Stimulated activated CD4-positive, alpha-beta T cell treated with anti-CD3 and anti-CD28 coated beads, TNF-alpha, amount 100 ng/mL, for 48 hours (primary cell): ENCODE measurements at places on chromosomes 5 and 9.

- no peak for DNase-seq
Observed at GRCh38 chr5:111742177-111742994, 14.6 kb downstream of the NREP start.

- no peak for DNase-seq
Observed at GRCh38 chr9:109497226-109498153, 617 bp downstream of the PTPN3 start.

- no peak for DNase-seq
Observed at GRCh38 chr9:111674319-111674718, 12.9 kb downstream of the GNG10 start.

- DNase-seq, result no peak
Observed at GRCh38 chr5:116068028-116068632, 16.7 kb upstream of the COMMD10 start.

- DNase-seq, result no peak
Observed at GRCh38 chr9:68728731-68729130, 23.7 kb downstream of the PIP5K1B start.

DNA sequence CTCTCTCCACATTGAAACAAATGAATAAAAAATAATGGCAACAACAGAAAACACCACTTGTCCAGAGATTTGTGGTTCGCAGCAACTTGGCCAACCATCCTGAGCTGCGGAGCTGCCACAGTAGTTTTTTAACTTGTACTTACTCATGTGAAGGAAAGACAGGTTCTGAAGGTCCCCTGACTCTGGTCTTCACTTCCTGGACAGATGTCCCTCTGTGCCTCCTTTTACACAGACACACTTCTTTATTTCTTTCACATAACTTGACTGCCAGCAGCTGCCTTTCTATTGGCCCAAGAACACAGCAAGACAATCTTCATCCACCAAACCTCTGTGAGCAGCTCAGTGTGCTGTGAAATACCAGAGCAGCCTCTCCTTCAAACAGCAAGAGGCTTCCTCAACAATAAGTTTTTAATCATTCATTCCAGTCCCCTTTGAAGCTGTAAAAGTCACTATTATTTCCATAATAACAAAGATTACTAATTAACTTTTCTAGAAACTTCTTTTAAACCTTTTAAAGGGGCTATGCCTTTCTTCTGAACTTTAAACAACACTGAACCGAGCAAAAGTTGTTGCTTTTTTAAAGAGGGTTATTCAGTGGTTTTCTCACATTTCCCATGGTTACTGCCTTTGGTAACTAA is 198.7 kb downstream of the NR2F1-AS1 start:
- DNase-seq, result no peak

- DNase-seq, result no peak
Observed at GRCh38 chr5:83433891-83434290, 37.7 kb upstream of the VCAN start.

- no peak for DNase-seq
Observed at GRCh38 chr5:135505973-135506372, 29.8 kb downstream of the NEUROG1 start.

- DNase-seq, result no peak
Observed at GRCh38 chr5:178462816-178463215, 127.4 kb downstream of the COL23A1 start.

GRCh38 chr5:37876943-37877342 is 37.1 kb upstream of the GDNF start:
- DNase-seq, result no peak

- DNase-seq, result no peak
Observed at GRCh38 chr5:169395136-169395535, 94.2 kb upstream of the SLIT3 start.

DNA sequence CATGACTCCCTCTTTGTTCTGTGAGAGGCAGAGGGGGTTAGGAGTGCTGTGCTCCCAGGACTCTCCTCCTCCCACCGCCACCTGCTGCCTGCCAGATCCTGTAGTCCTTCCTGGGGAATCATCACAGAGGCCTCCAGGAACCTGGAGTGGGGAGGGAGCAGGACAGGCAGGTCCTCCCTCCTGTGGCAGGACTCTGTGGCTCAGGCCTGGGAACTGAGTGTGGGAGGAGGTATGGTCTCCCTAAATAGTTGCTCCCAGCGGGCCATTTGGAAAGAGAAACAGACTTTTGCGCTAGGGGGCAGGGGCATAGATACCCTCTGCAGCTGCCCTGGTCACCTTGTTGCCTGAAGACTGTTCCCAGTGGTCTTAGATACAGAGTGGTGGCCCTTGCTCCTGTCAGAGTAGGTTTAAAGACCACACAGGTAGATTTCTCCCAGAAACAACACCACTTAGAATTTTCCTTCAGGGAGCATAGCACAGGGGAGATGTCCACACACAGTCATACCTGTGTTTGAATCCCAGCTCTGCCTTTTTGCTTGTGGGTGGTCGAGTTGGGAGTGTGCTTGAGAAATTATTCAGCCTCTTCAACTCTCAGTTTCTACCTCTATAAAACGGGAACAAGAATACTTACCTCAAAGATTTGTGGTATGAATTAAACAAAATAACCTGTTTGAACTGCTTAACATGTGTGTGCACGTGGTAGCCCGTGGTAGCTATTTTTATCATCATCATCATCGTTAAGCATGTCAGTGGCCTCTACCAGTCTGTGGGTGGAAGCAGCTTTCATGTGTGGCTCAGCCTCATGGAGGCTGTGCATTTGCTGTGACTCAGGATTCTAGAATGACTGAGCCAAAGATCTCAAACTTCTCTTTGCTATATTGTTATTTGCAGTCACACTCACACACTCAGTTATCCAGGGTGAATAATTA is 55.8 kb downstream of the SLC22A5 start:
- peak; percentile 77 for DNase-seq

DNA sequence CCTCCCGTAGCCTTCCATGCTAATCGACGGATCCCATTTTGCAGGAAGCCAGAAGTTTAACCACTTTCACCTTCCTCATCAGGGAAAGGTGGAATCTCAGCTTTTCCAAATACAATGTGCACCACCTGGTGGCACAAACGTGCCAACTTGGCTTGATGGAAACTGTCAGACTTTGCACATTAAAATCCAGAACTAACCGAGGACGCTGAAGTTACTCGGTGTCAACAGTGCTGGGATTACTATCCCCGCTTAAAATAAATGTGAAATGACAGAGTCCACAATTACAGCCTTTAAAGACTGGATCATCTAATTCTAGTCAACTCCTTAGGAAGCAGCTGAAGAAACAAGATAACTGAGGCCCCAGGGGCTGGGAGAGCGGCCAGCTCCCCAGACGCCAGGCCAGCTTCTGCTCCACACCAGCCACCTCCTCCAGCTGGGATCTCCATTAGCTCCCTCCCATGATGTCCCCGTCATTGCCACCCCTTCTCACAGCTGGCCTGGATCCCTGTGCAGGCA is 50.1 kb upstream of the RETREG1 start:
- DNase-seq, result no peak

GRCh38 chr5:172872997-172873491 is 39.0 kb downstream of the ERGIC1 start:
- DNase-seq, result no peak

GRCh38 chr9:99561509-99561917 is 260.2 kb upstream of the NR4A3 start:
- DNase-seq, result no peak

DNA sequence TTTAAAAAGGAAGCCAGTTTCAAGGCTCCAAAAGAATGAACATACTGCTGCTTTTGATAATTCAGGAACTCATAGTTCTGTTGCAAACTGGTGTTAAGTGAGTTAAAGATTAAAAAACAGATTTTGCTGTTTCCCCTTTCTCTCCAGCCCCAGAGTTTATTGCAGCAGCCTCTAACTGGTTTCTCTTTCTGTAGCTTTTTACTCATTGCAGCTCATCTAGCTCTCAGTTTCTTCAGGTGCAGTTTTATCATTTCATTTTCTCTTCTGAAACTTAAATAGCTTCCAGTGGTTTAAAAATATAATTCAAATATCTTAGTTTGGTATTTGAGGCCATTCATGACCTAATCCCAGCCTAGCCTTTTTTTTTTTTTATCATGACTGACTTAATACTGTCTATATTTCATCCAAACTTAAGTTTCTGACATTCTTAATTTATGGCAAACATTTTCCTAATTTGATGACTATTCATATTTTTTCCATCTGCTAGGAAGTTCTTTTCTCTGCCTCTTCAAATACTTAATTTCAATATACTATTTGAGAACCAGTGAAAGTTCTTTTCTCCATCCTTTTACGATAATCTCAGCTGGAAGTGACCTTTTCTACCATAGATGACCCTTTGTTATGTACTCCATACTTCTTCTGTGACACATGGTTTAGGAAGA is 252.7 kb upstream of the GRIA1 start:
- DNase-seq, result no peak

GRCh38 chr9:121498150-121498486 is 1.5 kb downstream of the GGTA1 start:
- DNase-seq, result no peak

GRCh38 chr9:114178076-114178475 is 22.7 kb downstream of the COL27A1 start:
- DNase-seq, result no peak

GRCh38 chr5:68139611-68140441 is 75.7 kb upstream of the PIK3R1 start:
- no peak for DNase-seq

- DNase-seq, result no peak
Observed at GRCh38 chr5:167587772-167588437, 703.5 kb upstream of the WWC1 start.

- no peak for DNase-seq
Observed at GRCh38 chr5:53782620-53783019, 222.2 kb downstream of the NDUFS4 start.

DNA sequence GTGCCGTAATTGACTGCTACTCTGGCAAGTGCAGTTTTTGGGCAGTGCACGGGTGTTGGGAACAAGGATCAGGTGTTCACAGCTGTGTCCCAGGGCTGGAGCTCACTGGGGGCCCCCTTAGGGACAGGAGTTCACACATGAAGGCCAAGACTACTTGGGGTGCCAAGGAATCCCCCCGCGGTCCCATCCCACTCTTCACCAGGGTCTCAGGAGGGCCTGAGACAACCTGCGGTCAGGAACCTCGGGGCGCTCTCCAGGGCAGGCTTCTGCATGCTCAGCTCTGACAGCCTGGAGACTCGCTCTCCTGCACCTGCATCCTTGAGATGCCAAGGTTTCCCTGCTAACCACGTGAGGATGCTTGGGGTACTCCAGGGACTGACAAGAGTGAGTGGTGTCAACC is 2.3 kb upstream of the MAN1B1 start:
- no peak for DNase-seq

DNA sequence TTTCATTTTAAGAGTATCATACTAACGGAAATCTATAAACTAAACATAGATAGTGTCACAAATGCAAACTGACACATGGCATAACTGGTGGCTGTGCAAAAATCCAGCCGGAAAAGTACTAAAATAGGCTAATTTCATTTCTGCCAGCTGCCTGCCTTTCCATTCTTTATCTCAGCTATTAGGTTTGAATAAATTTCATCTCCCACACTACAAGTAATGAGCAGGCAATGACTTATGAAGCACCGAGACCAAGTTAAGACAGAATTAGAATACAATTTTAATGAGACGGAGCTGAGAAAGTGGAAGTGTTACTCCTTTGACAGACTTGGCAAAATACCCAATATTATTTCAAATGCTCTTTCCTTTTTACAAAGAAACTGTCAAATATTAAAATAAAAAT is 258.8 kb upstream of the ZNF608 start:
- DNase-seq, result no peak

DNA sequence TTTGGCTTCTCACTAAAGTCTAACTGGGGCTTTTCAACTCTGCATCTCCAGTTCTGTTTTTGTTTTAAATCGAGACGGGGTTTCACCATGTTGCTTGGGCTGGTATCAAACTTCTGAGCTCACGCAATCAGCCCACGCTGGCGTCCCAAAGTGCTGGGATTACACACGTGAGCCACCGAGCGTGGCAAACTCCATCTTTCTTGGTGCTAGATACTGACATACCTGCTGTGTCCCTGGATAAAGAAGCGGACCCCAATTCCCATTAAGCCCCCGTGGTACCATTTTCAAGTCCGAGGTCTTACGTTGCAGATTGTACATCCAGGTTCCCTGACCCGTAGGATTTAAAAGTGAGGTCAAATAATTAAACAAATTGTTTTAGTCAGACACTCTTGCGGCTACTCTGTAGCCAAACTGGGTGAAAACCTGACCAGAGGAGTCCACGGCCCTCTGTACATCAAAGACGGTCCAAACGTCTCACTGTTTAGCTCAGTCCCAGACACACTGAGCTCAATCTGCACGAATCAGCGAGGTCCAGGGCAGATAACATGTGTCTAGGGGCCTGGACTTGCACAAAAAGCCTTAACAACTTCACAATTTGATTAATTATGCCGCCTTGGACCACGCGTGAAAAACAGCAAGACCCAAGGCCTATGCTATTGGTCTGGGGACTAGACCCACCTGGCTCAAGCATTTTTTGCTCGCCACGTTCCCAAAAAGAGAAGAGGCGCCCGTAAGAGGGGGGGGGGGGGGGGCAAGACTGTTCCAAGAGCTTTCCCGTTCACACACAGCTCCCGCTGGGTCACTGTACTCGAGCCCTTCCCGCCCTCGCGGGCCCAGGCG is 727 bp upstream of the DNAJA1 start:
- DNase-seq, result no peak

DNA sequence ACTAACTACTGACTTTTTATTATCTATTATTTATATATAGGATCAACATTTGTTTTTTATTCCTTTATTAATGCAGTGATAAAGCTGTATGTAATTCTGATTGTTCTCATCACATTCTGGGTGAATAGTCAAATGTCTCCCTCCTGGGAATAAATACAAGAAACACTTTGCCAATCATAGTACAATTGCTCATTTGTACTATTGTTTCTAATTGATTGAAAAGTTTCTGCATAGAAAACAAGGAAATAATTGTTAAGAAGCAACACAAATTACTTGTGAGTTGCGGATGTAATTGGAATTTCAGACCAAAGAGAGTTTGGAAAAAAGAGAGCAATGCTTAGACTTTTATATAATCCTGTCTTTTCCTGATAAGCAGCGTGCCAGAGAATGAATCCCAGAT is 1013.9 kb downstream of the EFNA5 start:
- no peak for DNase-seq

GRCh38 chr9:119698535-119698934 is 329.3 kb upstream of the BRINP1 start:
- DNase-seq, result no peak

DNA sequence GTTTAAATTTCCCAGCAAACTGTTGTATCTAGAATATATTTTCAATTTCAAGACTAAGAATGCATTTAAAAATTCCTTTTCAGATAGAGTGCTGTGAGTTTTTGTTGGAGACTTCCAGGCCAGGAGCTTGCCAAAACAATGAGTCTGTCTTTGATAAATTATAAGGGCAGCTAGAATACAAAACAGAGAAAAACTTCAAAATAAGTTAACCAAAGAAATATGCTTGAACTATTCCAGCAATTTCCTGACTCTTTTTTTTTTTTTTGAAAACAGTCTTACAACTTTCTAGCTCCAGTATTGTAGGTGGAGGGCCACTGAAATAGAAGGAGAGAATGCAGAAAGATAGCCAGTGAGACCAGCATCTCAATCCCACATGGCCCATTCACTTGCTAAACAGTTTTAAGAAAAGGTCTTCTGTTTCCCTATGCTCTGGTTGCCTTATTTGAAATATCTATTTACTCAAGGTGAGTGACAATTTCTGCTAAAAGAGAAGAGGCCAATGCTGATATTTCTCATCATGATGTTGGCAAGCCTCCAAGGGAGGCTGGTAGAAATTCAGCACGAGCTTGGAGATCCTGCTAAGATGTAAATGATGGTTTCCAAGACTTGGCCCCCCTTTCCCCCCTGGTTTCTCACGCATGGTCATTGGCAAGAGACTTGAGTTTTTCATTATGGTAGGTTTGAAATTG is 103.2 kb downstream of the USP20 start:
- DNase-seq, result no peak
